AG04450 (cell line): ENCODE measurements at places on chromosomes 2 and 18.

DNA sequence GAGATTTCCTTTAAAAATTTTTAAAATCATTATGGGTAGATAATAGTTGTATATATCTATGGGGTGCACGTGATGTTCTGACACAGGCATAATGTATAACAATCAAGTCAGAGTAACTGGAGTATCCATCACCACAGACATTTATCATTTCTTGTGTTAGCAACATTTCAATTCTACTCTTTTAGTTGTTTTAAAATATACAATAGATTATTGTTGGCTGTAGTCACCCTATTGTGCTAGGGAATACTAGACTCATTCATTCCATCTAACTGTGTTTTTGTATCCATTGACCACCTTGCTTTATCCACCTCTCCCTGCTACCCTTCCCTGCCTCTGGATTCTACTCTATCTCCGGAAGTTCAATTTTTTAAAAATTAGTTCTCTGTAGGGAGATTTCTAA lies 31.0 kb downstream of the DYSF start:
- DNase-seq, result no peak

GRCh38 chr2:197216361-197216979 lies 94.1 kb downstream of the ANKRD44 start:
- no peak for DNase-seq

DNA sequence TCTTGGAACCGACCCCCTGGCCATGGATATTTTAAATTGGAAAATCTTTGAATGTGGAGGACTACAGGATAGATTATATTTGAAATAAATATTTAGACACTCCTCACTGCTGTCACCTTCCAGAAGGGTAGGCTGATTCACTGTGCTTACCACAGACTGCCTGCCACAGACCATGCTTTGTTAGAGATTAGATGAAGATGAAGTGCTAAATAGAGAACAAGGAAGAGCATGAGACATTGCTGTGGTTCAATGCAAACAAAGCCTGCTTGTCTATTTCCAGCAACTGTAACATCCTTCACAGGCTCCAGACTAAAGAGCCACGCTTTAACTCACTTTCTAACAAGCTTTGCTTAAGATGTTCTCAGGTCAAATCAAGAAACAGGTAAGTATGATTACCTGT lies 81.0 kb upstream of the TMEM17 start:
- peak; percentile 67 for DNase-seq

DNA sequence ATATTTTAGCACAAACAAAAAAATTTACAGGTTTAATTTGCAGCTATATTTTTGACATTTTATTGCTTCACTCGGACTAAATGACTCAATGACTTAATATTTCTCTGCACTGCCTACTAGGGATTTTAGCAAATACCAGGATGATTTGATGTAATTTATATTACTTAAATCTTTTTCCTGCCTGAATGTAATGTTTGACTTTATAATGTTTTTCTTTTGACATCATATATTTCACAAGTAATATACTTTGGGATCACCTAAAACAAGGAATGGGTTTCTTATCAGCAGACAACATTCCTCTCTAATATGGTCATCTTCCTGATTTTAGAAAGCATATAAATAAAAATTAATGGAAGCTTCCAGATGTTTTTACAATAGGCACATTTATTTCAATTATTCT lies 253.2 kb upstream of the EPC2 start:
- peak; percentile 13 for DNase-seq

GRCh38 chr2:94994063-94994913 lies 31.2 kb upstream of the MAL start:
- DNase-seq, result no peak

GRCh38 chr2:224764565-224765236 lies 48.5 kb upstream of the CCDC195 start:
- DNase-seq, result no peak

GRCh38 chr2:232437195-232437571 lies 18.8 kb upstream of the ALPI start:
- DNase-seq, result no peak

GRCh38 chr2:215370112-215370965 lies 58.5 kb downstream of the ATIC start:
- no peak for DNase-seq

GRCh38 chr2:54809819-54810218 lies 86.4 kb downstream of the EML6 start:
- DNase-seq, result no peak

DNA sequence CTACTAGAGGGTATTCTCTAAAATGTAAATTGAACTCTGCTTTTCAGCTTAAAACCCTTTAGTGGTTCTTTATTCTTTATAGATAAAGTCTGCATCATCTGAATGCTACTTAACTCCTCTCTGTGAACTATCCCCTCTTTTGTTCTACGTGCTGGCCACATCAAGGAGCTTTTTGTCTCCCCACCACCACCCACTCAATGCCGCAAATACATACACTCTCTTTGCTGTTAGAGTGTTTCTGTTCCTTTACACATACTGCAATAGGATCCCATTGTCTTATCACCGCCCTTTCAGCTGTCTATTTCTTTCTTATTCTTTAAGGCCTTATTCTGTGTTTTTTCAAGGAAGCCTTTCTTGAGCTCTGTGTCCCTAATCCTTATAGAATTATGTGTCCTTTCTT lies 83.3 kb downstream of the EML4 start:
- no peak for DNase-seq

DNA sequence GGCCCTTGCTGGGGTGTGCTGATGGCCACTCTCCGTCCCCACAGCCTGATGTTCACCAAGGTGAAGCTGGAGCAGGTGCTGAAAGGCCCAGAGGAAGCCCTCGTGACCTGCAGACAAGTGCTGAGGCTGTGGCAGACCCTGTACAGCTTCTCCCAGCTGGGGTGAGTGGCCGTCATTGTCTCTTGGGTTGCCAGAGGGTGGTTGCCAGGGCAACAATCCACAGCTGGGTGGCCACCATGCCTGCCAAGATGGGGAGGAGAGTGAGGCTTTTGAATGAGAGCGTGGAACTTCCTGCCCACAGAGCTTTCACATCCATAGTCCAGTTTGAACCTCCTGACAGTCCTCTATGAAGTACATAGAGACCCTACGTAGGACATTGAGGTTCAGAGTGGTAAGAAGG lies 108.8 kb downstream of the STPG4 start:
- DNase-seq, result no peak

- no peak for DNase-seq
These were observed 56.6 kb downstream of the ACOXL start for GRCh38 chr2:110788976-110789375.

DNA sequence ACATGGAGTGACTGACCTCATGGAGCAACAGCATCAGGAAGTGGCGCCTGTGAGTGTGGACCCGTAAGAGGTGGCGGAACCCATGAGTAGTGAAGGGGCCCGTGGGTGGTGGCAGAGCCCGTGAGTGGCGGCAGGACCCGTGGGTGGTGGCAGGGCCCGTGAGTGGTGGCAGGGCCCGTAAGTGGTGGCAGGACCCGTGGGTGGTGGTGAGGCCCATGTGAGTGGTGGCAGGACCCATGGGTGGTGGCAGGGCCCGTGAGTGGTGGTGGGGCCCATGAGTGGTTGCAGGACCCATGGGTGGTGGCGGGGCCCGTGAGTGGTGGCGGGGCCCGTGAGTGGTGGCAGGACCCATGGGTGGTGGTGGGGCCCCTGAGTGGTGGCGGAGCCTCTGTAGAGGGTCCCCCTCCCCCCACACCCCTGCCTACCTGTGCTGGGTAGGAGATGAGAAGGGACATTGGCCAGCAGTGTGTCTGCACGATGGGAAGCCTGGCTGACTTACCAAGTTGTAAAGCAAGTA lies 407.7 kb upstream of the SALL3 start:
- DNase-seq, result no peak

DNA sequence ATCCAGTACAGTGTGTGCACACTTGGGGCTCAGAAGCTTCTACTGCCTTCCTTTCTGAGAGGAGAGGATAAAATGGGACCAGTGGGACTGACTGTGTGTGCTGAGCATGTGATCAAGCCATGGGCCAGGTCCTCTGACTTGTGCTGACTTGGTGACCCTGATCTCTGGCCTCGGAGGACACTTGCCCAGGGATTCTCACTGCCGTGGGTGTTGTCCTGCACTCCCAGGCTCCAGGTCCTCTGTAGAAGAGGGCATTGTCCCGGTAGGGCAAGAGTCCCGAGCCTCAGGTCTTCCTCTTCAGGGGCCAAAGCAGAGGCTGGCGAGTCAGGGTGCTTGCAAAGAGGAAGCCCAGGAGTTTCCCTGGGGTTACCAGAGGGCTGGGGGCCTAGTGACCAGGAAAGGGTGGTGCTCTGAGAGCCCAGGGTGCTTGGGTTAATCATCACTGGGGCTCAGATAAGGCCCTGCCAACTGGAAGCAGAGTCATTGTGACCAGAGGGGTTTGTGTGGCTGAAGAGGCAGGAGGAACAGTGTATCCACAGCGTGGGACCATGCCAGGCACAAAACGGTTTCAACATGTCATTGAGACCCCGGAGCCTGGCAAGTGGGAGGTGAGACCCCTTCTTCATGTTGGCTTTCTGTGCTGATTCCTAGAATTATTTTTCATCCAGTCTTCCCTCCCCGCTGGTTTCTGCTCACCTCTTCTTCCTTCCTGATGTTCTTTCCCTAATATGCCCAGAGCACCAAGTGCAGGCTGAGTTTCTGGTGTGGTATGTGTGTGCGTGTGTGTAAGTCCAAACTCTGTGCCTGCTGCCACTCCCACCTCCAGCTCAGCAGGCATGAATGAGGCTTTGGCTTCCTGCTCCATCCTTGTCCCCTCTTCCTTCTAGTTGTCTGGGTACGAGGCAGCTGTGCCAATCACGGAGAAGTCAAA lies at the start of gene GCKR:
GCKR (plus strand) TSS at position 483 of the 931 bp plus-strand sequence; CDS start at position 549, 66 bp downstream.
- DNase-seq, result no peak

DNA sequence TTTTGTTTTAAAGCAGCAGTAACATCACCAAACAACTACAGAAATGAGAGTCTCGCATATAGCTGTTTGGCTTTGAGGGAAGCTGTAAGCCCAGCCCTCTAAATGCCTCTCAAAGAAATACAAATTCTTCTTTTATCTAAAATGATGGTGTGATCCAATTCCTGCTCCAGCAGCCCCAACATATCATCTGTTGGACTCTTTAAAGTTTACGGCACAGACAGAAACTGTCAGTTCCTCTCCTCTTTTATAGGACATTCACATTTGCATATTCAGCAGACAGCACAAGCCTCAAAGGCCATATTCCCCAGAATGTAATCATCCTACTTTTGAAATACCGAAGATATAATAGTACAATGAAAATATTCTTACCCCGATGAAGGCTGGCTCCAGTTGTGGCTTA lies 216.9 kb upstream of the REV1 start:
- DNase-seq, result no peak

- peak; percentile 18 for DNase-seq
These were observed 32.2 kb downstream of the GPR39 start for GRCh38 chr2:132448771-132449170.

GRCh38 chr2:241358470-241358869 lies 2.4 kb downstream of the FARP2 start:
- no peak for DNase-seq

DNA sequence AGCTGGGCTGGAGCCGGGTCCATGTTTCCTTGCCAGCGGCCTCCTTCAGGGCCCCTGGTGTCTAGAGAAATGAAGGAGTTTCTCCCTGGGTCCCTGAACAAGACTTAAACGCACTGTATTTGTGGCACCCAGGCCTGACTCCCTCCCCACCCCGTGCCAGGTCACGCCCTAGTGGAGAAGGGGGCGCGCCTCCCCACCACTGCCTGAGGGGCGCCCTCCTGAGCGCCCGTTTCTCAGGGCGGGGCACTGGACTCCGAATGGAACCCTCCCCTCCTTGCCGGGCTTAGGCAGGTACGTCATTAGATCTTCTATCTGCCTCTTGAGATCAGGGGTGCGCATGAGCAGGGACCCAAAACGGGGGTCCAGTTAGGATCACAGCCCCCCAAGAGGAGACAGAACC lies 16.3 kb downstream of the ODC1 start:
- no peak for DNase-seq

DNA sequence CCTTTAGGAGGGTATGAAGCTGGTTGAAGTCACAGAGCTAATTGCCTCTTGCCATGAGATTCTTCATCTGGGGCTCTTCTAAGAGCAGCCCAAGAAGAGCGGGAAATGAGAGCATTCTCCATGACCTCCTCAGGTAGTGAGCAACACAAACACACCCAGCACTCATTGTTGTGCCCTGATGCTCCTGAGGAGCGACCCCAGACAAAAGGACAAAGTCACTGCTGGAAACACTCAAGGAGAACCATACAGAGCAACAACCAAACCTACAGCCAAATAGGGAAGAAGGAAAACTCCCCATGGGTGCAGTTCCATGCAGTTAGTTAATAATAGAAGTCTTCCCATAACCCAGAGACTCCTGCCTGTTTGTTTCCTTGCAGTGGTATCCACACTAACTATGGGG lies 426.0 kb upstream of the CRIM1 start:
- no peak for DNase-seq

GRCh38 chr2:152611458-152612231 lies 105.6 kb downstream of the PRPF40A start:
- DNase-seq, result peak; percentile 46

GRCh38 chr2:221750316-221750715 lies 178.2 kb upstream of the EPHA4 start:
- no peak for DNase-seq

DNA sequence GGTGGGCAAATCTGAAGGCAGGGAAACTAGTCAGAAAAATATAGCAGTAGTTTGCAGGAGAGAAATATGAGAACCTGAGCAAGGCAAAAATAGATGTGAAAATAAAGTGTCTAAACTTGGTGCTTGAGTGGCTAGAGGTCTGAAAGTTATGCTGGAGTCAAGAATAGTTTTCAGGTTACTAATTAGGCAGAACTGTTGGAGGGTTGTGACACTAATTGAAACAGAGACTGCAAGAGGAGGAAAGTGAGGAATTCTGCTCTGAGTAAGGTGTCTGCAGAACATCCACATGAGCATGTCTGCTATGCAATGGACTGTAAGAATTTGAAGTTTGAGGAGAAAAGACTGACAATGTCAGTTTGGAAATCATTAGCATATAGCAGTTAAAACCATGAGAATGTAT lies 444.0 kb upstream of the LRRTM1 start:
- no peak for DNase-seq

- DNase-seq, result no peak
These were observed 156.6 kb upstream of the ETAA1 start for GRCh38 chr2:67240507-67240906.

GRCh38 chr2:127048618-127048935 lies 58.4 kb downstream of the BIN1 start:
- DNase-seq, result no peak
